RCC 7860 (cell line): ENCODE measurements at places on chromosomes 2 and 18.
A peak's percentile ranks its signal among the peaks of the same experiment; 100 is the strongest.

DNA sequence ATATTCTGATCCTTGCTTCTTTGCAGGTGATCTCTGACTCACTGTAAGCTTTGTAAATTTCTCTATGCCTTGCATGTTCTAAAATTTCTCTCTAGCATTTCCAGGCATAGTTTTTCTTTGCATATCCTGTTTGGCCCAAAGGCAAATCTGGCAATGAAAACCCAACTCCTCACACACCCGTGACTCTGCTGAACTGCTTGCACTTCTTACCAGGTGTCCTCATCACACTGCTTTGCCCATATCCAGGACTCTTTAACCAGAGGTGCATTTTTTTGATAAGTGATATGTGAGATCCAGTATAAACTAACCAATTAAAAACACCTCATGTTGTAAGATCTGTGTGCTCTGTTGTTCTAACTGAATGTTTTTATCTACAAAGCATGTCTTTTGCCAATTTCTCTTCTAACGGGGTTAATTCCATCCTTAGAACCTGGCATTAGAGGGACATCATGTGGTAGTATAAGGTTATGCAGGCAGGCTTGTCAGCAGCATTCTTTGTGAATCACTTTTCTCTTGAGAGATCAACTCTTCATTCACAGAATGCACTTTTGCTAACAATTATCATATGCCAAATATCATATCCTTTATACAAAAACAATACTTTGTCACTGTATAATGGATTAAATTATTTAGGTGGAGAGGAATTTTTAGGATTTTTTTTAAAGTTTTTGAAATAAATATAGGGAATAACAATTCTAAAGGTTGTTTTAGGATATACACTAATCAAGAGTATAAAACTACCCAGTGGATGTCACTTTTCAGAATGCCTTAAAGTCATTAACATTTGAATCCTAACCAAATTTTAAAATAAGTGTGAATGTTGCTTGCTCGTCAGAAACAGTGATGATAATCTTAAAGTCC lies 20.8 kb upstream of the TMX3 start:
- DNase-seq: peak; percentile 15

DNA sequence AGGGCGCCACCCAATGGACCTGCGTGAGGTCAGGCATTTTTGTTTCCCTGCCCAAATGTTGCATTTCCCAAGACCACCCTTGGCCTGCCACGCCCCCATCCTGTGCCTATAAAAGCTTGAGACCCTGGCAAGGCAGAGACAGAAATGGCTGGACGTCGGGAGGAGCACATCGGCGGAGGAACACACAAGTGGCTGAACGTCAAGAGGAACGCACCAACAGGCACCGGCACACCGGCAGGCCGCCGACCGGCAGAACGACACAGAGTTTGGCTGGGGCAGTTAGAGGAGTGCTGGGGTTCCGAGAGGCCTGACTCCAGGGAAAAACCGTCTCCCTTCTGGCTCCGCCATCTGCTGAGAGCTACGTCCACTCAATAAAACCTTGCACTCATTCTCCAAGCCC lies 35.9 kb downstream of the DCDC2C start:
- DNase-seq: no peak

DNA sequence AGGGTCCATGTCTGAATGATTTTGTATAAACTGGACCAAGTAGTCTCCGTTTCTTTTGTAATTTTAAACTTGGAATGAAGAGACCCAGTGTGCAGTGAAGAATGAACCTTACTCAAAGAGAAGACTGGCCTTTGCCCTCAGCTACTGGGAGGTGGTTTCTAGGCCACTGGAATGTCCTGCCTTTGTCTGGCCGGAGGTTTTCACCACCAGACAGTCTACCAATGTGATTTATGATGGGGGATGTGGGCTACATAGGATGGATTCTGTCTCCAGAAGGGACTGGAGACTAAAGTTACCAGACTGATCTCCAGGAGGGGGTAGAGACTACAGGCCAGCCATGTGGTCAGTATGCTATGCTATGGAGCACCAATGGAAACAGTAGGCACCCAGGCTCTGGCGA lies 42.8 kb upstream of the RAB31 start:
- no peak for DNase-seq

GRCh38 chr2:223010641-223011040 lies 41.3 kb upstream of the KCNE4 start:
- DNase-seq: no peak

DNA sequence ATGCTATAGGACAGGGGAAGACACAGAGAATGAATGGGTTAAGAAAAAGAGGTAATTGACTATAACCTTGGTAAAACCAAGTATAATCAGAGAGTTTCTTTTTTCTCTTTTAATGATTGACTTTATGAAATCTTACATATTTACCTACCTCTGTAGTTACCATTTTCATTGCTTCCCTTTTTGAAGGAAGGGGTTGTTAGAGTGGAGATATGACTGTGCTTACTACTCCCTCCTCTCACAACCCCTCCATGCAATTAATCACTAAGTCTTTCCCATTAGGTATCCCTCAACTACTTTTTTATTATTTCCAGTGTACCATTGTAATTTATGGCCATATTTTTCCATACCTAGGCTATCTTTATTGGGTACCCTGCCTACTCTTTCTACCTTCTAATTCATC lies 71.4 kb downstream of the WDR7 start:
- DNase-seq: no peak

DNA sequence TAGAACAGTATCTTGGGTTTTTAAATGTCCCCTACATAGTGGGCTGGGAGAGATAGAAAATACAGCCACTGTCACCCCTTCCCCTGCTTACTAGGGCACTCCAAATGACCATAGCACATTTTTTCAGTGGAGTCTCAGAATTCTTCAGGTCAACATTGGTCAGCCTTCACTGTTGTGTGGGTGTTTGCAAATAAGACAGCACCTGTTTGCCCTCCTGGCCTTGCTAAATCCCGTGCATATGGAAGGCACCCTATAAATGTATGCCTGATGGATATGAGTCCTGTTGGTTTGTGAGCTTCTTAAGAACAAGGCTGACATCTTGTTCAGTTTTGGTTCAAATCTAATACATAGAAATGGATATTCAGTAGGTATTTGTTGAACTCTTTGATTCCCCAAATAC lies 12.5 kb downstream of the ITGA6 start:
- DNase-seq: no peak

- DNase-seq: no peak
Observed at GRCh38 chr2:61268249-61268648, 106.3 kb downstream of the C2orf74 start.

- DNase-seq: peak; percentile 82
Observed at GRCh38 chr18:77065221-77065981, 67.2 kb downstream of the MBP start.

GRCh38 chr2:99512181-99512591 lies 22.4 kb upstream of the REV1 start:
- DNase-seq: no peak

GRCh38 chr2:195392446-195393336 lies 264.3 kb upstream of the SLC39A10 start:
- no peak for DNase-seq

GRCh38 chr2:46390901-46391395 lies 88.4 kb upstream of the TMEM247 start:
- DNase-seq: no peak
